ENCODE measurements at places on chromosomes 4 and X. TPM values are rescaled to one million over a fixed set of nuclear protein-coding genes. Genes with fewer than 3 reads are reported as not detected.

The MAGEB17 gene
- total RNA-seq, result not detected

The ARMCX4 gene
- 4.6 TPM for total RNA-seq

- no peak for DNase-seq
Observed at GRCh38 chrX:30982467-30982866, 89.4 kb downstream of the FTHL17 start.

DNA sequence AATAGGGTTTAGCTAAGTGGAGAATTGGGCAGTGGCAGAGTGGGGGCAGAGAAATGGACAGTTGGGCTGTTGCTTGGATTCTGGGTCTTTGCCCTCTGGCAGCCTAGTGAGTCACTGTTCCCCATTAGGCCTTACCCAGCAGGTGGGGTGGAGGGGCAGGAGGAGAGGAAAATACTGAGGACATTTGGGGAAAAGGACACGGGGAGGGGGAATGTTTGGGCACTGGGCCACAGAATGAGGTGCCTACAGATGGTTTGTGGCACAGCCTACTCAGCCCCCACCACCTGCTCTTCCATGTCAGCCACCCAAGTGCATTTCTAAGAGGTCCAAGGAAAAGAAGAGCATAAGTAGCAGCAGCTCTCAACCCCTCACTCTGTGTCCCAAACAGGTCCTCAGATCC, 13.0 kb downstream of the SLC16A2 start:
- no peak for DNase-seq

GRCh38 chr4:23369331-23369730, 520.5 kb downstream of the PPARGC1A start:
- no peak for DNase-seq

DNA sequence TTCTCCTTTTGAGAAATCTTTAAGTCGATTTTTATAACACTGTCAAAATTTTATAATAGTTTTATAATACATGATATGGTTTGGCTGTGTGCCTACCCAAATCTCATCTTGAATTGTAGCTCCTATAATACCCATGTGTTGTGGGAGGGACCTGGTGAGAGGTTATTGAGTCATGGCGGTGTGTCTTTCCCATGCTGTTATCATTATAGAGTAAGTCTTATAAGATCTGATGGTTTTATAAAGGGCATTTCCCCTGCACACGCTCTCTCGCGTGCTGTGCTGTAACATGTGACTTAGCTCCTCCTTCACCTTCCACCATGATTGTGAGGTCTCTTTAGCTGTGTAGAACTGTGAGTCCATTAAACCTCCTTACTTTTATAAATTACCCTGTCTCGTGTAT, 364.0 kb upstream of the SPANXN4 start:
- no peak for DNase-seq

The LARP7 gene
- total RNA-seq, result 19.1 TPM

- DNase-seq, result peak; percentile 44
Observed at GRCh38 chr4:150385606-150386005, 196.3 kb upstream of the MAB21L2 start.

DNA sequence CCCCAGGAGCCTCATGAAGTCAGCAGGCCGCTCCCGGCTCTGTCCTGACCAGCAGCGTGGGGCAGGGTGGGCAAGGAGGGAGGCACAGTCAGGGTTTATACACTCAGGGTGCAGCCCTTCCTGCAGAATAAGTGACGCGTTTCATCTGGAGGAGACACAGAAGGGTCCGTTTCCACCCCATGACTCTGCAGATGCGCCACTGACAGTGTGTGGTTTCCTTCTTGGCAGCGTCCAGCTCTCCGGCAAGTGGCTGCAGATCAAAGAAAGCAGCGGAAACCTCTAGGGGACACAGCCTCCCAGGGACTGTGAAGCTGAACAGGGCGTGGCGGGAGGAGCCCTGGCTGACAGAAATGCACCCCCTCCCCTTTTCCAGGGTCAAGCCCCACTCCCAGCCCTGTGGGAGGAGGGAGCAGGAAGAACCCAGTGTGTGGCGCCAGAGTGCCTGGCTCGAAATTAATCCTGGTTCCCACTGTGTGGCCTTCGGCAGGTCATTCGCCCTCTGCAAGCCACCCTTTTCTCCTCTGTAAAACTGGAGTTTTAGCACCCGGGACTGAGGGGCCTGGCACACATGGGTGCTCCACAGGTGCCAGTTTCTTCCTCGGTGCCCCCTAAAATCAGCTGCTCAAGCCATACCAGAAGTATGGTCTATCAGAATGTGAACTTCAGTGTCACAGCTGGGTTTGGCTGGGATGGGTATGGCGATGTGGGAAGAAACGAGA, 17.3 kb upstream of the TBC1D14 start:
- DNase-seq, result no peak

DNA sequence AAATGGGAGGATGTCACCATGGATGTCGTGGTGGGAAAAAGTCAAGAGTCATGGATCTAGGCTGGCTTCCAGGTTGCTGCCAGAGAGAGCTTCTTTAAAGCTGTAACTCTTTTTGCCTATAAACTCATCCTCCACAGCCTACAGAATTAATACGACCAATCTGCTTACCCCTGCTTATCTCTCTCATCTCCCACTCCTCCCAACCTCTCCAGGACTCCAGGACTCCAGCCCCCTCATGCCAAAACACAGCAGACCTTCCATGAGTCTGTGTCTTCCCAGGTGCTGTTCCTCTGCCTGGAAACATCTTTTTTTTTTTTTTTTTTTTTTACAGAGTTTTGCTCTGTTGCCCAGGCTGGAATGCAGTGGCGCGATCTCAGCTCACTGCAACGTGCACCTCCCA, 15.3 kb upstream of the SLC10A4 start:
- DNase-seq, result no peak

DNA sequence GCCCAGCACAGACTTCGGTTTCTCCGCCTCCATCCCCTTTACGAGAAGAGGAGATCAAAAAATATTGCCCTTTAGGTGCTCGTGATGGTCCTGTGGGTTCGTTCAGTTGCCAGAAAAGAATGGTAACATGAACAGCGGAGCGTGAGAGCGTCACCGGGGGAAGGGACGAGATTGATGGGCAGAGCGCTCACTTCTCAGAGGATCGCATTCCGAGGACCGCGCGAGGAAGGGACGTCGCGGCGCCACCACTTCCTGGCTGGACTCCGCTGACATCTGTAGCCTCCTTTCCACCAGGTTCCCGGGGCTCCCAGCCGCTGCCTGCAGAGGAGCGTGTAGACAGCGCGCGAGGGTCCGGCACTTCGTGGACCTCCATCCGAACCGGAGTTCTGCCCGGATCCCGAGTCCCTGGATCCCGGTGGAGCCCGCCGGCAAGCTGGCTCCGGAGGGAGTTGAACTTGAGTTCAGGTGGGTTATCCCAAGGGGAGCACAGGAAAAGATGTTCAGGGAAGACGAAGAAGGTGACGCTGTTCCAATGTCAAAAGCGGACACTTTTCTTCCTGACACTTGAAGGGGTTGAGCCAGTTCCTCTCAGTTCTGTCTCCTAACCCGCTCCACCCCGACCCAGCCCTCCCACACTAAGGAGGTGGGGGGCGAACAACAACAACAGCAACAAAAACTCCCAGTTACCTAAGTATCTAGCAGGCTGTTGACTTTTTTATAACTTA, 484 bp downstream of the GALNTL6 start:
- DNase-seq, result no peak

DNA sequence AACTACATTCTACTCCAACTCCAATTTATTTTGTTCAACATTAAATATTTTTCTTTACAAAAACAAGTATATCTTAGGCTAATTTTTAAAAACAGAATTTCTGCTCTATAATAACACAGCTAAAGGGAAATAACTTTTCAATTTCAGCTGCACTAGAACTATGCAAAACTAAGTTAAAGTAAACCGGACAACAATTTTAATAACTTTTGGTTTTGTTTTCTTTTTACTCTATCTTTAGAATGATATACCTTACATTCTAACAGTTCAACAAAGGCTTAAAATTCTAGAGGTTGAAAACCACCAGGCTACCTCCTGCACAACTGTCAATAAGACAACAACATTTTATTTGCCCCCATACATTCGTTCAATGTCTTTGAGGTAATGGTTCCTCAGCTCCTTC, 18.7 kb upstream of the KCNE5 start:
- DNase-seq, result no peak

DNA sequence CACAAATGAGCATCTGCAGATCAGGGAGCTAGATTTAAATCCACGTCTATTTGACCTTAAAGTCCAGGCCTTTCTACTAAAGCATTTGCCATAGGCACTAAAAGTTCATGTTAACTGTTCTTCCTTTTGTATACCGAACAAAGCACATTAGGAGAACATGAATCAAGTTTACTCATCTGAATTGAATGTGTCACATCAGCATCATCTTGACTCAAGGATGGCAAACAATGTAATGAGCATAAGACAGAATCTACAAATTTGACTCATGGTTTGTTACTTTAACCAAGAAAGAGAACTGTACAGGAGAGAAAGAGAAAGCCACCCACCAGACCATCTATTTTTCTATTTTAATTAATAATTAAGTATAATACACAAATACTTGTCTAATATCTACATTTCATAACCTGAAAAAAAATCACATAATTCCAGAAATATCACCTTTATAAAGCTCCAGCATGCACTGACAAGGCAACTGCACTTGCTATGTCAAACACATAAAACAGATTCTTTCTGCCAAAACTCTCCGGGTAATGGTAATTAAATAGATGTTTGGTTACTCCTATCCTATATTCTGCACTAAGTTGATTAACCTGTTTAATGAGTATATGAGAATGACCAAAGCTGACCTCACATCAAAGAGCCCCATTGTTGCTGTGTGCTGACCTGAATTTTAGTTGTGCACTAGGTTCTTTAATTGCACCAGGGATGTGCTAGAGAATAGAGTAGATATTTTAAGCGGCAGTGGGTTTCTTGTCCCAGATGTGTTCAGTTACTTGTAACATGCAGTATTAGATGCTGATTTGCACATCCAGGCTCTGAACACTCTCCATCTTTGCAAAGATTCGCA, 42.5 kb upstream of the LEF1 start:
- DNase-seq, result no peak

GRCh38 chr4:17846266-17846665, 35.5 kb downstream of the NCAPG start:
- DNase-seq, result no peak

DNA sequence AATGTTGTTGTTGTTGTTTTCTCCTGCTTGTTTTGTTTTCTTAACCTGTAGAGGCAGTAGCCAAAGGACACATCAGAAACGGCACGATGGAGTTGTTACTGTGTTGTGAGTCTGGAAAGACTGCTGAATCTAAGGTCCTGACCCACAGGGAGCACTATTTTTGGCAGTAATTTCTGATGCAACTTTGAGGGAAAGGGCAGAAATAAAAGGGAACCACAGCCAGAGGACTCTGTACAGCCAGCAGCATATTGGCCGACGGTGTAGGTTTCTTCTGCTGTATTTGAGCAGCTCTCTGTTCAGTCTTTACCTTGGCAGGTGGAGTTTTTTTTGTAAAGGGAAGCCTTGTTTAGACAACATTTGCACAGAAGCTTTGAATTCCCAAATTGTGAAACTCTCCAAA, 203.0 kb upstream of the GPR101 start:
- DNase-seq, result no peak

The AREG gene
- 0.32 TPM for total RNA-seq

The CT45A10 gene
- not detected for total RNA-seq

DNA sequence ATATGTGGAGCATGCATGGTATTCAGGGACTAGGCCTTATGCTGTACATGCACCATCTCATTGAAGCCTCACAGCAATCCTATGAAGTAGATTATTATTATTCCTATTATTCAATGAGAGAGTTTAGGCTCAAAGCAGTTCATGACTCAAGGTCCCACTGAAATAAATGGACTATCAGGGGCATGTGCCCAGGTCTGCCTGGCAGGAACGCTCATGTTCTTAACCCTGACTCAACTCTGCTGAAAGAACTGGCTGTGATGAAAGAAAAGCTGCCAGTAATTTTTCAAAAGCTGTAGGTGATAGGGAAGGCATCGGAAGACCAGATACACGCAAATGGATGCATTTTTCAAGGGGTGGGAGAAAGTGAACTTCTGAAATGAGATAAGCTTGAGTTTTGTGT, 243.4 kb downstream of the PTTG2 start:
- no peak for DNase-seq

GRCh38 chrX:154603438-154604430, 15.3 kb downstream of the CTAG1B start:
- DNase-seq, result peak; percentile 8

DNA sequence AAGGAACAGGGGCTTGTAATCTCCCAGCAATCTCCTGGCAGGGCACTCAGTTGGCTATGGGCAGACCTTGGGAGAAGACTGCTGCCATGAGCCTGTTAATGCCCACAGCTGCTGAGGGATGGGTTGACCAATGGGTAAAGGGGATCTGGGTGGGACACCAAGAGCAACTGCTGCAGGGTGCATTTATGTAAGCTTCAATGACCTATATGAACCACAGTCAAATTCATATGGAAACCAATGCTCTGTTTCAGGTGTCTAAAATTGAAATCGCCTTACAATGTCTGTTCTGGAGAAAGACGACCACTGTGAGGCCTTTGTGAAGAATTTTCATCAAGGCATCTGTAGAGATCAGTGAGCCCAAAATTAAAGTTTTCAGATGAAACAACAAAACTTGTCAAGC, 6.1 kb downstream of the EPGN start:
- no peak for DNase-seq

The SSX1 gene
- not detected for total RNA-seq

- no peak for DNase-seq
Observed at GRCh38 chr4:8332891-8333331, 63.4 kb downstream of the HTRA3 start.

- no peak for DNase-seq
Observed at GRCh38 chrX:46727441-46727840, 31.5 kb downstream of the SLC9A7 start.

GRCh38 chr4:158656439-158656838, 15.2 kb downstream of the C4orf46 start:
- no peak for DNase-seq

The TCEAL6 gene
- total RNA-seq, result not detected

DNA sequence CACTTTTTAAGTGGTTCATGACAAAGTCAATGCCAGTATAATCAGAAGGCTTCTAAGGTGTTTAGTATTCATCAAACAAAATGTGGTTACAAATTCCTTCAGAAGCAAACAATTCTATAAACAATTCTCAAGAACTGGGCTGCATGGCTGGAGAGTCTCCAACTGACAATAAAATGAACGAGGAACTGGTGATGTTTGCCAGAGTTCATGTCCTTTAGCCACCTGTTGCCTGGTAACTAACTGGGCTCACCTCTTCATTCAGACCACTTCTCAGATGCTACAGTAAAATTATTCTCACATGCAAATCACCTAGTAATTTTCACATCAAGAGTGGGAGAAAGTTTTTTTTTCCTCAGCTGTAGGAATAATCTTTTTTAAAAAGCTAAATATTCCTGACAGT, 53.3 kb downstream of the CAMK2D start:
- no peak for DNase-seq

GRCh38 chr4:87911252-87911774, 64.2 kb upstream of the SPP1 start:
- no peak for DNase-seq

DNA sequence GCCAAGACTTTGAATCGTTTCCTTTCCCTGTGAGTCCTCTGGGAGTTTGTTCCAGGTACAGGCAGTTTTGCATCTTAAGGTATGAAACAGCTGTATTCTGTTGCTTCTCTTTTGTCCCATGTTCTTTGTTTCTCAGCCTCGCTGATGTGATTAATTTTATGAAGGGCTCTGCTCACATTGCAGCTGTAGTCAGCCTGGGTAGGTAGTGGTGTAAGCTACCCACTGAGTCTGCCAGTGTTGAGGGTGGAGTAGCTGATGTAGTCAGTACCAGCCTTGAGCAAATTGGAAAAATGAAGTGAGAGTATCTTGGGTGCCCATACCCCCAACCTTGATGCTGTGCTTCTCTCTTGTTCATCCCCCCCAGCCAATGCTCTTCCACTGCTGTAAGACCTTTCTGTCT, 139.6 kb upstream of the SMIM31 start:
- DNase-seq, result no peak

GRCh38 chr4:42543762-42544161, 113.1 kb downstream of the ATP8A1 start:
- DNase-seq, result no peak

Data from pulmonary artery endothelial cell (primary cell).